Anterior cingulate cortex (tissue), 58 donors: ENCODE measurements at places on chromosomes 3 and 15.
A peak's percentile ranks its signal among the peaks of the same experiment; 100 is the strongest.

DNA sequence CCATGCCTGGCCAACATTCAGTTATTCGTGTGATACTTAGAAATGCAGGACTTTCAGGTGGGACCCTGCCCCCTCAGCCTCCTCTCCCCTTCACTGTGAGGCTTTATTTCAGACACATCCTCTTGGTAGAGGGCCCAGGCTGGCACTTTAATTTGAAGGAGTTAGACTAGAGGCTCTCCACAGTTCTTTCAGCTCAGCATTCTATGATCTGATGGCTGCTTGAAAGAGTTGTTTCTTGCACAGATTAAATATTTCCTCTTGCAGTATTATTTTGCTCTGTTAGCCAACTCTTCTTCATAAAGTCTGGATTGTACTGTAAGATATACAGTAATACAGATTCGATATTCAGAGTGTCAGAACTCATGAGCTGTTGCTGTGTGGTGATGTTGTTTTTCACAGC, 35.1 kb downstream of the CTDSPL start:
- no peak for DNase-seq

DNA sequence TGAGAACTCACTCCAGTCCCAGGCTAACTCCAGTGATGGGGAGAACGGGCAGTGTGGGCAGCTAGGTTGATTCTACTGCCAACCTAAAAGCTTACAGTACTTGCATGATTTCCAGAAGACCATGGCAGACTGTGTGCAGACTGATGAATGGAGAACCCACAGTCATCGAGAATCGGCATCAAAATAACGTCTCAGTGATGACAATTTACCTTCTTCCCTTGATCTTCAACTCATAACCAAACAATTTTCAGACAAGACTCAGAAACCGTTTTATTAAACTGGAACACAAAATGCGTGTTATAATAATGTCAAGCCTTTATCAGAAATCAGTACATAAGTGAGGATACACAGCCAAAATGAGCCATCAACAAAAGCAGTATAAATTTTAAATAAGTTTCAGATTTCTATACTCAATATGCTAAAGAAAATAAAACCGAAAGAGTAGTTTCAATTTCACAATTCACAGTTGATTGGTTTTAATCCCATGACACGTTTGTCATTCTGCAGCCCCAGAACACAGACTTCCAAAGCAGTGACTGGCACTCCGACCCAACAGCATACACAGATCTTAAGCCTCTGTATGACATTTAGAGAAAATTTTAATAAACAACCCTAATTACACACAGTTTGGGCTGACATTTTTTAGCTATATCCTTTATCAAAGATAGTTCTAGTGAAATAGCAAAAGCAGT, 54.5 kb downstream of the ZMAT3 start:
- DNase-seq, result no peak

DNA sequence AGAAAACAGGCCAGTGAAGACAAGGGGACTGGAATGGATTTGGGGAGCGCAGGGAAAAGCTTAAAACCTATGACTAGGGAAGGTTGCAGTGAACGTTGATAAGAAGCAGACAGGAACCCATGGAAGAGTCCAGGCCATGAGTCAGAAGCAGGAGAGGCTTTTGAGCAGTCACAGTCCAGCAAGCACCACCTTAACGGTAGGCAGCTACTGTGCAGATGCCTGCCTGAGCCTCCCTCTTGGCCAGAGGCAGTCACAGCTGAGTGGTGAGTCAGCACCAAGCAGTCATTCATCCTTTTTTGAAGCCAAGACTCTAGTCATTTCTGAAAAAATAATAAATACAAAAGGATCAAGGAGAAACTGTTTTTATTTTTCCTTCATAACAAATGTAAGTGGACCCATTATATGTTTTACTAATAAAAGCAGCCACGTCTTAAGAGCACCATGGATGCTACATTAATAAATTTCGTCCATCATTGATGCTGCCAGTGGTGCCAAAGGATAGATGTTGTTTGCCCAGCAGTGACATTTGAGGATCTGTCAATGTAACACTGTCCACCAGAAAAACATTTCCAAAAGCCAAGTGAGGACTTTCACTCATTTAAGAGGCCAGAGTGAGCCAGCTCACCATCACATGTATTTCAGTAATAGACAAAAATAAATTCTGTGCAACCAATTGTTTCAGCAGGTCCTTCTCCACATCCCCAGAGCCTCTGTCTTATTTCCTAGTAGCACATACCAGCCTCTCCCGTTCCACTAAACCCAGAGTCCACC, 42.1 kb upstream of the ACTC1 start:
- DNase-seq, result no peak

DNA sequence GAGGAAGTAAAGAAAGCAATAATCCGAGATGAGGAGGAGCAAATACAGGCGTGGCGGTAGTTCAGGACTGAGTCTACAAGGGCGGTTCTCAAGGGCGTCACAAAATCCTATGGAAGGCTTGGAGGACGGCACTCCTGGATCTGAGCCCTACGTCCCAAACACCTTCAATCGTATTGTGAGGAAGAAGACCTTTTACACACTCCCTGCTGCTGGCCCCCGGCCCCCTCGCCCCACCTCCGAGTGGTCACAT, 747 bp downstream of the PLD1 start:
- DNase-seq, result no peak

DNA sequence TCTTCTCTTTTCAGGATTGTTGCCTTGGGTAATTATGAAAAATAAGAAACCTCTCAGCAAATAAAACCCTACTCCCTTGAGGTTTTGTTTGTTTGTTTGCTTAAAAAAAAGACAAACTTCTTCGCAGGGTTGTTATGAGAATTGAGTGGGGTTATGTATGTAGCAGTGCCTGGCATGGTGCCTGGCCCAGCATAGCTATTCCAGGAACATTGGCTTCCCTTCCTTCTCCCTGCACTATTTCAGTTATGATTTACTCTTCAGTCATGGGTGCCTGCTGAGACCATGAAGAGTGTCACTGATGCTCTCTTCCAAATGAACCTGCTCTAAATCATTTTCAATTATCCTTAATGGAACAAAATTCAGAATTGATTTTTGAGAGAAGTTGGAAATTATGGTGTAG, 283.5 kb upstream of the ROPN1 start:
- no peak for DNase-seq

DNA sequence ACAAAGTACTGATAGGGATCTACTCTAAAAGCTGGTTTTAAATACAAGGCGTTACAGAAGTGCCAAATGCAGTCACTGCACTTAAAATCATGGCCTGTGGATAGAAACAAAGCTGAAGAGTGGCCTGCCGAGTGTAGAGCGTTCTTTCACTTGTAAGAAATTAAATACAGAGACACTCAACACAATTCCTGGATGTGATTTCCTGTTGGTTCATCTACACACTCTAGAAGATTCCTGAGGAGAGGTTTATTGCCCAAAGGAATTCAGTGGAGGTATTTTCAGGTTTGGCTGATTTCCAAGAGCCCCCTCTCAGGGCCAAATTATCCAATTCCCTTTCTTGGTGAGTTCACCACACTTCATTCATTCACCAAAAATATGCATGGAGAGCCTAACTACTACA, 200.3 kb upstream of the IL12A start:
- DNase-seq, result no peak

DNA sequence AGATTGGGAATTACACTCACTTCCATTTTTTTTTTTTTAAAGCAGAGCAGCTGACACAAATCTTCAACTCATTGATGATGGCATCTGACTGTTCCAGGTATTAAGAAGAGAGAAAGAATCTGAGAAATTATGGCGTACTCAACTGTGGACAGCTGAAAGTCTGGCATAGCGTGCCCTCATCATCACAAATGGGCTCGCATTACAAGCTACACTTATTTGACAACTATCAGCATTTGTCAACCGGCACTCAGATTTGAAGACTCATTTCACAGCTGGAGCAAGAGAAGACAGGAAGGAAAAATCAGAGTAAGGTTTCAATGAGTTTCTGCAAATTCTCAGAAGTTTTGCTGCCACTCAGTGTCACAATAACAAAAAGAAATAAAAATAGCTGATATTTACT, 235.9 kb downstream of the ATP8B4 start:
- DNase-seq, result no peak

DNA sequence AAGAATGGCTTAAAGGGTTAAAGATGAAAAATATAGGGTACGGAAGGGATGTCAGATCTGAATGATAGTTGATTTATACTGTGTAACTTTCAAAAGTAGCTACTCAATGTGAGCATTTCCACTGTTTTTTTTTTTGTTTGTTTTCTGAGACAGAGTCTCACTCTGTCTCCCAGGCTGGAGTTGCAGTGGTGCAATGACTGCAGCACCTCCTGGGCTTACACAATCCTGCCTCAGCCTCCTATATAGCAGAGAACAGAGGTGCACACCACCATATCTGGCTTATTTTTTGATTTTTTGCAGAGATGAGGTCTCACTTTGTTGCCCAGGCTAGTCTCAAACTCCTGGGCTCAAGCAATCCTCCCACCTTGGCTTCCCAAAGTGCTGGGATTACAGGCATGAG, 9.9 kb upstream of the PXK start:
- no peak for DNase-seq

- DNase-seq, result no peak
Observed at GRCh38 chr15:70722266-70723121, 40.9 kb downstream of the UACA start.

DNA sequence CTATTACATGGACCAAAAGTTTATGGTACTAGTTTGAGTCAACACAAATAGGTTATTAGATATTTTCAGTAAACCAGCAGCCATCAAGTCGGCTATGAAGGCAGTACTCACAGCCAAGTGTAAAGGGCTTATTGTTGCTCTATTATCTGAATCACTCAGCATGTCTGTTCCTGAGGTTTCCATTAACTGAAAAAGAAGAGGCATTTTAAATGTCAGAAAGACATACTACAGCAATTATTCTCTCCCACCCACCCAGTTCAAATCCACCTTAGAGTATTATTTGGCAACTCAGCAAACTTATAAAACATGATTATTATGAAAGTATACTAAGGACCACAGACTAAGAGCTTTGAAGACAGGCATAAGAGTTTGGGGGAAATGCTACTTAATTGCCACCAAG, 93.1 kb downstream of the BTD start:
- DNase-seq, result no peak

DNA sequence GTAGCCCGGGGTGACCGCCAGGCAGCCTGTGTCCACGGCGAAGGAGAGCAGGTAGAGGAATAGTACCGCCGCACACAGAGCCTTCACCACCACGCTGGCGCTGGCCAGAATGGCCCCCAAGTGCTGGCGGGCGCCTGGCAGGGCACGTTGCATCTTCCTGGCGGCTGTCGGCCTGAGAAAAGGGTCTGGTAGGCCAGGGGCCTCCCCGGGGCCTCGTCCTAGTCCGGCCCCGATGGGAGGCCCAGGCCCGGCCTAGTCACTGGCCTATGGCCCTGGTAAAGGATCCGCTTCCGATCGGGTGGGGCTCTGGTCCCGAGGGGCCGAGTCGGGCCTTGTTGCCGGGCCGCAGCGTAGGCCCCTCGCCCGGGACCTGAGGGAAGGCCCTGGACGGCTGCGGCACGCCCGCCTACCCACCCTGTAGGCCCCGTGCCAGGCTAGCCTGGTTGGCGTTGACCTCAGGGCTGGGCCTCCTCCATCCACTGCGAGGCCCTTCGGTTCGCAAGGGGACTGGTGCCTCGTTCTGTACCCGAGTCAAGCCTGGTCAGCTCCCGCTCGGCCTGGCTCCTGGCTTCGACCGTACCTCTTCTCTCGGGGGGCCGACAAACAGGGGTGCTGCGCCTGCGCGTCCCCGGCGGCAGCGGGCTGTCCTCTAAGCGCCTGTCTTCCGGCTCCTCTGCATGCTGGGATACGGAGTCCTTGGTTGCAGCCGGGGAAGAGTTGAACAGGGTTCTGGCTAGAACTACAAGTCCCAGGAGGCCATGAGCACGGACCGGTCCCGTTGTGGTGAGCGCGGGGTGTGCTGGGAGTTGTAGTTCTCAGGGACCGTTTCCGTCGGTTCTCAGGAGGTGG, at the start of gene TMEM115:
TSS of gene TMEM115 (minus strand) at position 611 of the 849 bp plus-strand sequence. CDS start at position 153, 458 bp downstream.
- peak; percentile 99 for DNase-seq

DNA sequence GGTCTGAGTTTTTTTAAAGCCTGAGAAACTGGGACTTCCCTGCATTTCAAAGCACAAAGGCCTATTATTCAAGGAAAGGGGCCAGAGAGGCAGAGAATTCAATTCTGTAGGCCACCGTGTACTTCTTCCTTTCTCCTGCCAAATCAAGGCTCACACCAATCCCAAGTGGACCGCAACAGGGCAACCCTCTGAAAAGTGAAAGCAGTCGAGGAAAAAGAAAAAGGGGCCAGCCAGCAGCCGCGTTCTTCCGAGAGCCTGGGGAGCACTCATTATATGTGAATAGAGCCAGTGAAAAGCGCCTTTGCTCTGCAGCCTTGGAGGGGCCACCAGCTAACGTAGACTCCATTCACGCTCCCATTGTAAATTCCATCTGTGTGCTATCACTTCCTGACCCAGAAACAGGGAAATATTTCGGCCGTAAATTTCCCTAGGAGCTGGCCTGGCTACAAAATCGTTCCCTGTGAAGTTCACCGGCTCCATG, 45.9 kb upstream of the THUMPD3 start:
- peak; percentile 66 for DNase-seq

DNA sequence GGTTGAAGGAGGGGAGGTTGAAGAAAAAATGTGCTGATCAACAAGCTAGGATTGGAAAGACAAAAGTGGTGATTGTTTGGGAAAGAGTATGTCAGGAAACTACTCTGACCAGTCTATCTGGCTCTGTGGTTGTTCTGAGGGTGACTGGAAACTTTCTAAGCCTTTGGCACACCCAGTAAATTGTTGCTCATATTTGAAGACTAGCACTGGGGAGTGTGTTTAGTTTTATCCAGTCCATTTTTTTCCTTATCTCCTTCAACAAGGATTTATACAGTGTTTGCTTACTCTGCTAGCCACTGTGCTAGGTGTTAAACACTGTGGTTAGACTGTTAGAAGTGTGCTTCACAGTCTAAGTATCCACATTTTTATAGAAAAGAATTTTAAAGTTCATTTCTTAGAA, 28.8 kb downstream of the PPM1L start:
- DNase-seq, result no peak

- no peak for DNase-seq
Observed at GRCh38 chr3:101976473-101976872, 127.2 kb downstream of the NFKBIZ start.

DNA sequence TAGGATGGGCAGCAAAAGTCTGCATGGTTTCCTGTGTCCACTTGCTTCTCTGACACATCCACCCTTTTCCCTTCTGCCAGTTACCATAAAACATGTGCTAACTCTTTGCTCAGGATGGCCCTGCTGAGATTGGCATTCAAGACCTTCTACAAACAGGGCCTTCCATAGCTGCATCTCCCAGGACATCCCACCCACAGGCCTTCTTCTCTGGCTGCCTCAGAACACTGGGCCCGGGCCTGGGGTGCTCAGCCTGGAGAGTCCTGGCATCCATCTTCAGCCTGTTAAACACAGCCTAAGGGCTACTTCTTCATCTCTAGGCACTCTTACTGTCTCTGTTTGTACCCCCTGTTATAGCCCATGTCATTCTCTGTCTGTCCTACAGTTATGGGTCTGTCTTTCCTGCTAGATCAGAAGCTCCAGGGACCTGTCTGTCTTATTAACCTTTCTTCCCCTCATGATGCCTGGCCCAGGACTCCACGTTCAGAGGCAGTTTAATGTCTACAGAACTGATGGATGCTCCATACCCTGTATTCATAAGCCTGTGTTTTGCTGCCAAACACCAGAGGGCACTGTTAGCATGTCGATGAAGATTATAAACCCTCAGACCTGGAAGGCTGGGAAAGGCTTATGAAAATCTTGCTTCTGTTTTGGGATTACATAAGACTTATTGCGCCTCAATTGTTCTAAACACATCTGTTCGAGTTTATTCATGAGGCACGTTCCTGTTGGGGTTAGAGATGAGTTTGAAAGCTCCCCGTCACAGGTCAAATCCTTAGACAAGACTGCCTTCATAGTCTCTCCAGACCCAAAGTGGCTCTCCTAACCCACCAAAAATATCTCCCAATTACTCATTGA, 16.5 kb downstream of the SEMA3G start:
- peak; percentile 60 for DNase-seq
